Ureter (tissue), 1 donor: ENCODE measurements at places on chromosomes 1 and 21. TPM values are rescaled to one million over a fixed set of nuclear protein-coding genes. Genes with fewer than 3 reads are reported as not detected.

Gene RUNX3
- 5.3 TPM for total RNA-seq

Gene ORC1
- total RNA-seq = 1.1 TPM

Gene C4BPB
- 0.34 TPM for total RNA-seq

Gene MPL
- 0.55 TPM for total RNA-seq

Gene ATP1A4
- 16.5 TPM for total RNA-seq

DNA sequence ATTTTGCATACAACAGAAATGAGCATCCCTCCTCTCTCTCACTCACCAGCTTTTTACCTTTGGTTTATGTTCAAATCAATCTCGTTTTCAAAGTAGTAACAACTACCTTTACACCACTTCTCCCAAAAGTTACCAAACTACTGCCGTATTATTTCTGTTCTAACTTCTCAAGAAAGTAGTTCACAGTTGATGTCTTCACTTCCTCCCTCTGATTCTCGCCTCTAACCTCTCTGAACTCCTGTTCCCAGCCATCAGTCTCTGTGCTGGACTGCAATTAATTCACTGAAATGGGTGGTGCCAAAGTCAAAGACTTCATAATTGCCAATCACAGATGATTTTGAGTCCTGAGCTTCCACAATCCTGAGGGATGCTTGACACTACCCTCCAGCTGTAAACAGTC, 54.0 kb downstream of the ZNF281 start:
- DNase-seq = no peak

DNA sequence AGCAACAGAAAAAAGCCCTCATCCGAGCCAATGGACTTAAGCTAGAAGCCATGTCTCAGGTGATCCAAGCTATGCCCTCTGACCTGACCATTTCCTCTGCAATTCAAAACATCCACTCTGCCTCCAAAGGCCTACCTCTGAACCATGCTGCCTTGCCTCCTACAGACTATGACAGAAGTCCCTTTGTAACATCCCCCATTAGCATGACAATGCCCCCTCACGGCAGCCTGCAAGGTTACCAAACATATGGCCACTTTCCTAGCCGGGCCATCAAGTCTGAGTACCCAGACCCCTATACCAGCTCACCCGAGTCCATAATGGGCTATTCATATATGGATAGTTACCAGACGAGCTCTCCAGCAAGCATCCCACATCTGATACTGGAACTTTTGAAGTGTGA, 20.7 kb downstream of the NR5A2 start:
- no peak for DNase-seq

DNA sequence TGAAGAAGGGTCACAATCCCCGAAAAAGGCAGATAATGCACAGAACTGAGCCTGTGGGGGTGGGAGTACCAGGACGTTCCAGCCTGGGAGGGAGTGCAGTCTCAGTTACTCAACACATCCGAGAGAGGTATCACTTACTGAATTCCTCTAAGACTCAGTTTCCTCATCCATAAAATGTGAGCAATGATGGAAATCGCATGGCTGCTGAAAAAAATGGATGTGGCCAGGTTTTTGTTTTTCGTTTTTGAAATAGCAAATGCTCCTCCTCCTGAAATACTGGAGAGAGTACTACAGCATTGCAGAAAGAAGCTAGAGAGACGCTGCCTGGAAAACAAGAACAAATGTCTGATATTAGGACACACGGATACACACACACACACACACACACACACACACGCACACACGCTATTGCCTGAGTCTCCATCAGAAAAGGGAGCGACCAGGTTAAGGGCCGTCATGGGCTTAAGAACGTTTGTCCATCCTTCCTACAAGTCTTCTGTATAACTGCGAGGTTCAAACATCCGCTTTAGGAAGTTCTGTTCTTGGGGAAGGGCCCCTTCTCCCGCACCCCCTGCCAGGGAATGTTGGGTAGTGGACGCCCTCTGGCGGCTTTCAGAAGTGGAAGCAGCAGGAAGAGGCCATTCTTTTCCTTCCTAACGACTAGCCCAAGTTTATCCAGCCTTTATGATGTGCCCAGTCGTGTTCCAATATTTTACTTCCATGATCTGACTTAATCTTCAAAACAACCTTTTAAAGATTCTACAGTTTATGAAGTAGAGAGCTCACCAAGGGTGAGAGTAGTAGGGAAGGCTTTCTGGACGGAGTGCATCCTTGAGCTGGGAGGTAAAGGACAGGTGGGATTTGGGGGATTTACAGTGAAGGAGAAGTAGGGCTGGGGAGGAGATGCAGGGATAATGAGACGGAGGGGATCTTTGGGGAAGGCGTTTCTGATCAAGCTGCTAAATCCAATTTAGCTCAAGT, 699 bp upstream of the NES start:
- DNase-seq = no peak

- DNase-seq = no peak
These were observed 148.5 kb downstream of the TENT5C start for GRCh38 chr1:117754061-117754969.

- no peak for DNase-seq
These were observed 14.7 kb downstream of the INTS3 start for GRCh38 chr1:153742411-153743142.

DNA sequence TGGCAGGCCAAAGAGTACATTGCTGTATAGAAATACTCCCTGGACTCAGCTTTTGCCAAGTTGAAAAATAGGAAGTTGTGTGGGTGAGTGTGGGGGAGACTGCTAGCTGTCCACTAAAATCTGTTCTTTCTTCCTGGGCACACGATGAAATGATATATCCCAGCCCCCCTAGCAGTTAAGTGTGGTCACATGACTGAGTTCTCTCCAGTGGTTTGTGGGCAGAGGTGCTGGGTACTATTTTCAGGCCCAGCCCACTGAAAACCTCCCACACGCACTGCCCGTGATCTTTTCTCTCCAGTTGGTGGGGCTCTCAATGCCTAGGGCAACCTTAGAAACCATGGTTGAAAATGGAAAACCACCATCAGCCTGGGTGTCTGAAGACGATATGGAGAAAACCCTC, 119.7 kb upstream of the LMO4 start:
- no peak for DNase-seq

GRCh38 chr21:16517383-16517782, 787.6 kb downstream of the USP25 start:
- no peak for DNase-seq

DNA sequence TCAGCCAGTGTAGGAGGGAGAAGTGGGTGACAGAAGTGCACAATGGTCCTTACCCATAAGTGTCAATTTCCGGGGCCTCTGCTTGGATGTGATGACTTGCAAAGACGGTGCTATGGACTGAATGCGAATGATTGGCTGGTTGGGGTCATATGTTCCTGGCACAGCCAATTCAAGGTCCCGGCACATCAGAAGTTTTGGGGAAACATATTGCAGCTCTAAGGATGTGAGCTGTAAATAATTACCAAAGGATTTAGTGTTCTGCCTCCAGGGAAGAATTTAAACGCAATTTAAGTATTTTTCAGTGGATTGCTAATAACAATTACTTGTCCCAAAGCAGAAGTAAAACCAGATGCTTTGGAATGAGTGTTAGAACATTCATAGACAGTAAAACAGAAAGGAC, 26.9 kb upstream of the EXOSC10 start:
- DNase-seq = no peak
